HFFc6 (cell line): ENCODE measurements at places on chromosomes 6 and 20. TPM values are rescaled to one million over a fixed set of nuclear protein-coding genes. Genes with fewer than 3 reads are reported as not detected.
A peak's percentile ranks its signal among the peaks of the same experiment; 100 is the strongest.

- no peaks in the 10 kb centered on the region for H3K36me3 ChIP-seq
- H3K4me3 ChIP-seq: no peak overlapping the region
- peaks cover 18% of the 10 kb centered on the region for H3K27me3 ChIP-seq
- DNase-seq: no peak
- H3K27ac ChIP-seq: no peak overlapping the region
Measured at GRCh38 chr6:33854572-33855030, 50.8 kb upstream of the MLN start.

PTCRA gene
- not detected in 2 replicates for total RNA-seq

GRCh38 chr20:36113566-36114250 is 40.8 kb upstream of the EPB41L1 start:
- peaks cover 25% of the 10 kb centered on the region for H3K27me3 ChIP-seq
- H3K36me3 ChIP-seq: no peaks in the 10 kb centered on the region
- H3K4me1 ChIP-seq: peaks cover 22% of the 10 kb centered on the region
- DNase-seq: no peak
- H3K27ac ChIP-seq: no peak overlapping the region

ENPP4 gene
- 0.05 TPM in 1 of 2 replicates, not detected in the other for total RNA-seq

- H3K4me1 ChIP-seq: no peaks in the 10 kb centered on the region
- H3K27ac ChIP-seq: no peak overlapping the region
- no peaks in the 10 kb centered on the region for H3K36me3 ChIP-seq
- H3K27me3 ChIP-seq: peaks cover 18% of the 10 kb centered on the region
- DNase-seq: no peak
Measured at GRCh38 chr6:109284675-109285074, 97.6 kb downstream of the CD164 start.

- H3K27ac ChIP-seq: no peak overlapping the region
- no peak overlapping the region for H3K4me3 ChIP-seq
- H3K27me3 ChIP-seq: peaks cover 23% of the 10 kb centered on the region
- peaks cover 11% of the 10 kb centered on the region for H3K4me1 ChIP-seq
- H3K36me3 ChIP-seq: peaks cover 10% of the 10 kb centered on the region; the same call in 1 of the 2 replicates
- DNase-seq: no peak
Measured at GRCh38 chr20:46789339-46790028, 80.0 kb downstream of the SLC2A10 start.

CCM2L gene
- total RNA-seq: not detected in 3 replicates

GRCh38 chr6:98067375-98067774 is 767.0 kb upstream of the POU3F2 start:
- DNase-seq: no peak
- H3K36me3 ChIP-seq: peaks cover 4% of the 10 kb centered on the region; the same call in 1 of the 2 replicates
- no peak overlapping the region for H3K27ac ChIP-seq
- H3K4me3 ChIP-seq: no peak overlapping the region
- no peaks in the 10 kb centered on the region for H3K27me3 ChIP-seq
- no peaks in the 10 kb centered on the region for H3K4me1 ChIP-seq

SLC12A5 gene
- 0.45 TPM in 1 of 3 replicates, not detected in the others for total RNA-seq

DNA sequence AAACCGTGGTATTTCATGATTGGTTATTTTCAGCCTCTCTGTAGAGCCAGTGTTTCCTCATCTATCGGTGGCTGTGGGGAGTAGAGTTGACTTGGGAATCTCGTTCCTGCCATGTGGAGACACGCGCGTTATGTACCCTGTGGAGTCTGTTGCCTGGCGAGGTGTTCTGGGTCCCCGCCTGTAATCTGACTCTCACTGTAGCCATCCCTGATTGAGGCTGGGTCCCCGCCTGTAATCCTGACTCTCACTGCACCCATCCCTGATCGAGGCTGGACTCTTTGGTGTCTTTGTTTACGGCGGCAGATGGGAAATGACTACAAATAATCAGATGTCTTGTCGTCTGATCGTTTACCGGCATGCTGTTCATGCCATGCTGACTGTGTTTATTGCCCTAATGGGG is 153.9 kb downstream of the DTNBP1 start:
- H3K27ac ChIP-seq: no peak overlapping the region
- DNase-seq: no peak
- peaks cover 4% of the 10 kb centered on the region for H3K27me3 ChIP-seq
- no peak overlapping the region for H3K4me3 ChIP-seq

DNA sequence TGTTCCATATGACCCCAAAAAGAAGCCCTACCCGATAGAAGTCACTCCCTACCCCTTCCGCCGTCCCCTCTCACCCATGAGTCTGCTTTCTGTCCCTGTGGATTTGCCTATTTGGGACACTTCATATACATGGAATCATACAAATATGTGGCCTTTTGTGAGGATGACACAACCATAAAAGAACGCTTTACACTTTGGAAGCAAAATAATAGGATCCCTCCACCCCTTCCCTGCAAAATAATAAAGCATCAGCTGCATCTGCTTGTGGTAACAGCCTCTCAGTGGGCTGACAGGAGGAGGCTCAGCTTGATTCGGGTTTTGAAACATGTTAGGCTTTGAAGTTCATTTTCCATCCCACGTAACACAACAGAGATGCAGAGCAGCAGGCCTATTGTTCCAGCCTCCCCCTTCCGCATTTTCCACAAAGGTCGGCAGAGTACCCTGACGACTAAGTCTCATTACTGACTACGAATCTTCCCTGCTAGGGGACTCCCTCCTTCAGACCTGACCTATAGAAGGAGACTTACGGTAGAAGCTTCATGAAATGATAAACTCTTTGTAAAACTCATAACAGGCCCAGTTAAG is 99.1 kb downstream of the ALDH8A1 start:
- no peaks in the 10 kb centered on the region for H3K27me3 ChIP-seq
- DNase-seq: no peak
- peaks cover 28% of the 10 kb centered on the region for H3K4me1 ChIP-seq
- H3K27ac ChIP-seq: no peak overlapping the region

- H3K4me3 ChIP-seq: no peak overlapping the region
- peaks cover 37% of the 10 kb centered on the region for H3K36me3 ChIP-seq
- peaks cover 32% of the 10 kb centered on the region for H3K4me1 ChIP-seq
- no peaks in the 10 kb centered on the region for H3K27me3 ChIP-seq
- no peak for DNase-seq
- peak overlapping the region; percentile 59 for H3K27ac ChIP-seq
Measured at GRCh38 chr6:141488488-141488887, 644.2 kb upstream of the GJE1 start.

- no peaks in the 10 kb centered on the region; the same call in 1 of the 2 replicates for H3K27me3 ChIP-seq
- H3K27ac ChIP-seq: no peak overlapping the region
- DNase-seq: no peak
- no peak overlapping the region for H3K4me3 ChIP-seq
- H3K4me1 ChIP-seq: no peaks in the 10 kb centered on the region
- peaks cover 5% of the 10 kb centered on the region; the same call in 1 of the 2 replicates for H3K36me3 ChIP-seq
Measured at GRCh38 chr20:52985687-52986086, 13.5 kb downstream of the TSHZ2 start.
